ENCODE measurements at places on chromosomes 6 and 20.

DNA sequence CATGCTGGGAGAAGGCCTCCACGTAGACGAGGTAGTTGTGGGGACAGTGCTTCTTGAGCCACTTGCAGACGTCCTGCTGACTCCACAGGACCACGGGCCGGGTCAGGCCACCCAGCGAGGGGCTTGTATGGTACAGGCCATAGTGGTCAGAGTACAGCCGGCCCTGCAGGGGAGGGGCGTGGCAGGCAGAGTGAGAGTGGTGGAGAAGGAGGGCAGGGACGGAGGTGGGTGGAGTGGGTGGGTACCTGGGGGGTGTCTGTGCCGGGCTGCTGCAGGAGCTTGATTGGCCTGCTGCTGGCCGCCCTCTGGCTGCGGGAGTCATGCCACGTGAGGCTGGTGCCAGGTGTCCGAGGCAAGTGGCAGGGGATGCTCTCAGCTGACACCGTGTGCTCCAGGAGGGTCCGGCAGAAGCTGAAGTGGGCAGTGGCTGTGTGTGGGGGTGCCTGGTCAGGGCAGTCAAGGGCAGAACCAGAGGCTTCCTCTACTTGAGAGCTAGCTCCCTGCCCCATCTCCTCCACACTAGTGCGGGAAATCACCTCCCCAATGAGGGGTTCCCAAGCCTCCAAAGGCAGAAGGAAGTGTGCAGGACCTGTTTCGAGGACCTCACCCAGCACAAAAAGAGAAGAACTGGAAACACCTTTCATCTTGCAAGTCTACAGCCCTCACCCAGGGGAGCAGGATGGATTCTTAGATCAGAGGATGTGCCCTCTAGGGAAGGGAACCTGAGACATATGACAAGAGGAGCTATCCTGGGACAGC, 2.3 kb downstream of the SAMD10 start:
- no peak for DNase-seq

GRCh38 chr6:143399775-143400174, 50.7 kb downstream of the ADAT2 start:
- DNase-seq = no peak

- no peak for DNase-seq
These were observed 48.2 kb downstream of the SIRPA start for GRCh38 chr20:1943275-1944002.

DNA sequence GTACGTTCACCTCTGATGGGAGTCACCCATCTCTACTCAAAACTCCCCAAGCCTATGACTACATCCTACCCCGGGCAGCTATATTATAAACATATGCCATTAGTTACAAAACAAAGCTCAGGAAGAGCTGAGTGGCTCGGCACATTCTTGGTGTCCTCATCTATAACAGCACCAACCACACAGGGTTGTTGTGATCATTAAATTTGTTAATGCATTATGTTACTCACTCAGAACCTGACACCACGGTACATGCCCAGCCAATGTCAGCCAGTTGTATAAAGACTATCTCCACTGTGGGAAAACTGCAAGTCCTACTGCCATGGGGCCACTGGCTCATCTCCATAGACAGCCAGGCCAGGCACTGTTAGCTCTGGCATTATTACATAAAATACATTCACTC, 7.7 kb downstream of the CDK5RAP1 start:
- DNase-seq = no peak

DNA sequence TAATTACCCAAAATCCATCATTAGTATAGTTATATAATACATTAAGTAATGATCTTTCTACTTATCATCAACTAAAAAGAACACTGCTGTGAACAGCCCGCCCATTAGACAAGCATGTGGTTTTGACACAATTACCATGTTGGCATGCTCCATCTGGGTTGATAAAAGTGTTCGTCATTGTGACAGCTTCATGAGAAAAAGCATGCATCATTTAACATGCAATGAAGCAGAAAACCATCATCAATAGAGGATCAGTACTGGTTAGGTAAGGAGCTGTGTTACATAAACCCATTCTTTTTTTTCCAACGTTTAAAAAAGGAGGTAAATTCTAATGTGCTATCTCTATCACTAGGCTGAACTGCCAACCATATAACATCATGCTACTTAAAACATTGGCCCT, 101.9 kb downstream of the EPB41L2 start:
- DNase-seq = no peak

DNA sequence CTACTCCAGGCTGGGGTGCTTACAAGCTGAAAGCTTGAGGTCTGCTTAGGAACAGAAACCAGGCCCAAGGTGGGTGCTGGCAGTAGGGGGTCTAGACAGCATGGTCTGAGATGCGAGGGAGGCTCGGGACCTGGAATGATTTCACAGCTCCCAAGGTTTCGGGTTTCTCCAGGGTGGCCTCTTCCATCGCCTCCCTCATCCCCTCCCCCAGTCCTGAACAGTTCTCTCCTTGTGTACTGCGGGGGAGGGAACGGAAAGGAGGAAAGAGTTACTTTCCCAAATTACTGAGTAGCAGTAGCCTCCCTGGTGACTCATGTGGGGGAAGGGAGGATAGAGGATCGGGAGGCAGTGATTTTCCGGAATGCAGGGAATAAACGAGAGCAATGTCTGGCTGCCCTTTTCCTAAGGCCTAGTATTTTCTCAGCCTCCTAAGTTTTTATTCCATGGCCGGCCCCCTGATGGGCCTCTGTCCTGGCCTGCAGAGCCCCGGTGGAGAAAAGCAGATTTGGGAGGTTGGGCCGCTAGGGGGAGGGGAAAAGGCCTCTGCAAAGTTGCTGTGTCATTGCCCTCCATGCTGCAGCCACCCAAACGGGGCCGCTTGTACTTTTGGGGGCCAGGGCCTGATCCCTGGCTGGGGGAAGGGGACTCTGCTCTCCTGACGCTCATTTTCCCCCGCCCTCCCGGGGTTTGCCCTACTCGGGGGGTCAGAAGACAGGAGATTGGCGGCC, 1.5 kb downstream of the BRD2 start:
- peak; percentile 91 for DNase-seq

DNA sequence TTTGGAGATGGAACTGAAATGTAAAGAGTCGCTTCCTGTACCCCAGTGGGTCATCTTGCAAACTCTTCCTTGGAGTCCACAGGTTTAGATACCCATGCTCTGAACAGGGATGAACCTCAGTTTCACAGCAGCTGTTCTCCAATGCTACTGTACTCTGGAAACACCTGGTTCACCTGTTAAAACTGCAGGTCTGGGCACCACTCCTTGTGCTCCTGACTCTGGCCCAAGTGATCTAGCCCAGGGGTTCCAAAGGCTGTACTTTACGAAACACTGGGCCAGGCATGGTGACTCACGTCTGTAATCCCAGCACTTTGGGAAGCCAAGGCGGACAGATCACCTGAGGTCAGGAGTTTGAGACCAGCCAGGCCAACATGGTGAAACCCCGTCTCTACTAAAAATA, 102.1 kb downstream of the ATP9A start:
- DNase-seq = no peak

DNA sequence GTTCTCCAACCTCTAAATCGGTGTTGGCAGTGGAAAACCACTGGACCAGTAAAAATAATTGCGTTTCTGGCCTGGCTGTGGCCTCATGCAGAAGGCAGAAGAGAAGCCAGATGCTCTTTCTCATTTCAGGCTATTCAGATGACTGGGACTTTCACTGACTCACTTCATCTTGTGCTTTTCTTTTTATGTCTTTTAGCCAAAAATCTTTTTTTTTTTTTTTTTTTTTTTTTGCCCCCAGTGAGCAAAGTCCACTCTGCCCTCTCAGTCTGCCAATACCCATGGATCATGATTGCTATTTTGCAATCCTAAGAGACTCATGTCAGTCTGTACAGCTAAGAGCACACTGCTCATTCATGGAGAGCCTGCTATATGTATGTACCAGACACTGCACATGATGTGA, 962.5 kb downstream of the KIF16B start:
- no peak for DNase-seq

- DNase-seq = no peak
These were observed 323.9 kb downstream of the ZFAND3 start for GRCh38 chr6:38143191-38144150.

DNA sequence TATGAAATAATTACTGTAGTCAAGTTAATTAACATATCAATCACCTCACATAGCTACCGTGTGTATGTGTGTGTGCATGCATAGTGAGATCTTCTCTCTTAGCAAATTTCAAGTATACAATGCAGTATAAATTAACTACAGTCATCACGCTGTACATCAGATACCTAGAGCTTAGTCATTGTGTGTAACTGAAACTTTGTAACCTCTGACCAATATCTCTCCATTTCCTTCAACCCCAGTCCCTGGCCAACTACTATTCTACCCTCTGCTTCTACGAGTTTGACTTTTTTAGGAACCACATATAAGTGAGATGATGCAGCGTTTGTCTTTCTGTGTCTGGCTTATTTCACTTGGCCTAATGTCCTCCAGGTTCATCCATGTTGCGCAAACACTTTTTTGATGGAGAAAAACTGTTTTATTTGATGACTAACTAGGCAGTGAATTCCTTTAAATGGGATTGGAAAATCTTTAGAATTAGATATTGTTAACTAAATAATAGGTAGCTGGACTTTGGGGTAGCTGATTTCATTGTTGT, 459.5 kb downstream of the DHX35 start:
- no peak for DNase-seq

DNA sequence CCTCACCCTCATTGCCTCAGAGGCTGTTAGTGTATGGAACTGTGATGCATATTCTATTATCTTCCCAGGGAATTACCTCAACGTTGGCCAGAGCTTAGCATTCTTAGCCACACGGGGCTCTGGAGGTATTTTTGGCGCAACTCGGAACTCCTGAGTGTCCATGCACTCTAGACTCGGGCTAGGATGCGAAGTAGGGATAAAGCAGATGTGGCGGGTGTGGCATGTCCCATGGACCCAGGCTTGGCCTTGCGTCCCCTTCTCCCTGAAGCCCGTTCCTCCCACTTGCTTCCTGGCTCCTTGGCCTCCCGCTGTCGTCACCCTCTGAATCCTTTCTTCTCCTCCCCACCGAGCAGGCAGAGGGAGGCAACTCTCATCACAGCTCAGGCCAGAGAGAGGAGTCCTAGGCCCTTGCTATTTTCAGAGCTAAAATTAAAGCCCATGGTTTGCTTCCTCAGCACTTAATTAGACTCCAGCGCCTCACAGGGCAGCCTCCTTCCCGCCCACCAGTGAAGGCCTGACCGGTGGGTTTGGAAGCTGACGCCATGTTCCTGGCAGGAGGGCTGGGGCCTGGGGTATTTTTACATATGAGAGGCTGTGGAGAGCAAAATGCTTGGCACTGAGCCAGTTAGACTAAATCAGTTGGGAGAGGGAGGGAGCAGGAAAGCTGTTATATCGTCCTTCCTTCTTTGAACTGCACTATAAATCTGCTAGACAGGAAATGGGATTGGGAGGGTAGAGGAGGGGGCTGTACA, 138.7 kb downstream of the FOXO3 start:
- DNase-seq = no peak
